ENCODE measurements at places on chromosomes 1 and 21.
A peak's percentile ranks its signal among the peaks of the same experiment; 100 is the strongest.

- DNase-seq: no peak
Measured at GRCh38 chr1:203492748-203493130, 1.2 kb upstream of the OPTC start.

DNA sequence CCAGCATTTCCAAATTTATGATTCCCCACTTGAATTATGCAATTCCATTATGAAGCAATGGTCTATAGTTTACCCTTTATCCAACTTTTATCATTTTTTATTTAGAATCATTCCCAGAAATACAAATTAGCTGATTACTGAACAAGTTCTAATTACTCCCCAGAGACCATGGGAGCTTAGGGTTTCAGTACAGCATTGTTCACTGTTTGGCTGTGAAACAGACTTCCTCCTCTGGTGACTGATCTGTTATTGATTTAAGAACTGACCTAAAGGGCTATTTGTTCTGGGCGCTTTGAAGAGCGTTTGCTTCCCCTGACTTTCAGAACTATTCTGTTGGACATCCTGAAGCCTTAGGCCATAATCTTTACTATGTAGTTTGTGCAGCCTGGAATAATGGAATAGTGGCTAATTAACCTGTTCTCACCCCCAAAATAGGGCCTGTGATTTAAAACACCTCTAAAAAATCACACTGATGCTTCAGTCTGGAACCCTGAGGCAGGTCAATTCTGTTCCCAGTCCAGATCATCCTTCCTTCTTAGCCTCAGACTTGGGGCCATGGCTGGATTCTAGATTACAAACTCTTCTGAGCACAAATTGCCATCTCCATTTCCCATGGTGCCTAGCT, 58.7 kb downstream of the ALG14 start:
- no peak for DNase-seq

- no peak for DNase-seq
Measured at GRCh38 chr1:206655471-206655882, 20.1 kb downstream of the DYRK3 start.

DNA sequence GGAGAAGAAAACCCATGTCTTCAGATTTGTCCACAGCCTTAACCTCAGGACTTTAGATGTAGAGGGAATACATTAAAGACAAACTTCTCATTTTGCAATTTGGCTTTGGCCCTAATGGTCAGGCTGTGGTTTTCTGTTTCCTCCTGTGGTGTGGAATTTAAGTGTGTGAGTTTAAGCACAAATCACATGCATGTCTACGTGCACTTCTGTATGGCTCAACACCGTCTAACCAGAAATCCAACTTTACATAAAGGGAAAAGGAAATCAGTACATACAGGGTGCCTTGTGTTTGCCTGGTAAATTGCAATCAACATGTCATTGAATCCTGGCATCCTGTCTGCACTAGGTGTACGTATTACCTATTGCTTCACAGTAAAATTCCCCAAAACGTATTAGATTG, 1.2 kb upstream of the ZNF124 start:
- no peak for DNase-seq

DNA sequence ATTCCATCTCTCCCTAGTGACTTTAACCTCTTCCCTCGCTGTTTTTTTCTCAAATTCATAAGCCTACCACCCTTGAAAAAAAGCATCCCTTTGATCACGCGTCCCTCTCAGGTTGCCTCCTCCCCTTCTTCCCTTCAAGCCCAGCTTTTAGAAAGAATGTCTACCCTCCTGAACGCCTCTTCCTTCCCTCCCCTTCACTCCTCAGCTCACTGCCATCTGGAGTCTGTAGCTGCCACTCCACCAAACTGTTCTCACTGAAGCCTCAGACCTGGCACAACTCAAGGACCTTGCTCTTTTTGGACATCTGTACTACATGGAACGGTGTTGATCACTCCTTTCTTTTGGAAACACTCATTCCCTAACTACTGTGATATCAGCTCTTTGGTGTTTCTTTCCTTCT, 80.6 kb downstream of the SLC25A24 start:
- DNase-seq: no peak

DNA sequence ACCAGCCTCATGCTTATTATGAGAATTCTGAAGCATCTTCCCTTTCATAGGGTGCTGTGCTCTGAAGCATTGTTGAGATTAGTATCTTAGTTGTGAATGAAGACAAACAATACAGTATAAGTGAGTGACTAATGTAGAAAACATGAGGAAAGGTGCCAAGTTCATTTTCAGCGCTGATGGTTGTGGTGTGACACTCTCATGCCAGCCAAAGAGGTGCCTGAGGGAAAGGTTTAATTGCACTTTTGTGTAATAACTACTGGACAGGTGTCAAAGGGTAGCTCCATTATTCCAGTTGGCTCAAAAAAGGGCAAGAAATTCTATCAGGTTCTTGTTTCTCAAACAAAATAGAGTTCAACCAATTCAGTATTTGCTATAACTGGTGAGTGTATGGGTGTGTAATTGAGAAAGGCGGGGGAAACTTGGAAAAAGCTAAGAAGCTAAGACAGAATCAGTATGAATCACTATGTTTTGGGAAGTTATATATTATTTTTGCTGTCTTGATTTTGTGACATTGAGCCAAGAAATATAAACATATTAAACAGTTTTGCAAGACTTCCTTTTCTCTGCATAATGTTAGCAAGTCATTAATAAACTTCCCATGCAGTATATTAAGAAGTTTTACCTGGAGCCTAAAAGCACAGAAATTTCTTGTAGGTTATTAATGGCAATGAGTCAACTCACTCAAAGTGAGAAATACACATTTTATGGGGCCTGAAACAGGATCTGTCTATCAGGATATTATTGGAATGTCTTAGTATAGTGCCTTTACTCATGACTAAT, 31.8 kb downstream of the KCNK2 start:
- DNase-seq: no peak

GRCh38 chr1:219565921-219566320, 47.0 kb downstream of the ZC3H11B start:
- no peak for DNase-seq

GRCh38 chr1:15420853-15421465, 11.3 kb downstream of the EFHD2 start:
- peak; percentile 59 for DNase-seq

DNA sequence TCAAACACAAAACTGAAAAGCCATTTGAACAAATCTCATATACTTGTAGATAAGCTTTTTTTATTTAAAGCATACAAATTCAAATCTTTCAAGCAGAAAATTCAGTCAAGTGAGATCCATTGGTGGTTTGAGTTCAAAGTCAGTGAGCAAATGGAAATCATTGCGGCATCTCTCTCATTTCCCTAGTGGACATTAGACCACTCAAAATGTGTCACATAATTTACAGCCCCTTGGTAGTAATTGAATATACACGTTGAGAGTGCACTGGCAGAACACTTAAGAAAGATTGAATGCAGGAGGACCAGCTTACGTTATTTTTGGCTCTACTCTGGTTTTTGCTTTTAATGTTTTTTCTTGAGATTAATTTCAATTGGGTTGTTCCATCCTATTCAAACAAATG, 633.7 kb downstream of the USP25 start:
- no peak for DNase-seq

- no peak for DNase-seq
Measured at GRCh38 chr1:76254104-76255030, 179.8 kb downstream of the ST6GALNAC3 start.

DNA sequence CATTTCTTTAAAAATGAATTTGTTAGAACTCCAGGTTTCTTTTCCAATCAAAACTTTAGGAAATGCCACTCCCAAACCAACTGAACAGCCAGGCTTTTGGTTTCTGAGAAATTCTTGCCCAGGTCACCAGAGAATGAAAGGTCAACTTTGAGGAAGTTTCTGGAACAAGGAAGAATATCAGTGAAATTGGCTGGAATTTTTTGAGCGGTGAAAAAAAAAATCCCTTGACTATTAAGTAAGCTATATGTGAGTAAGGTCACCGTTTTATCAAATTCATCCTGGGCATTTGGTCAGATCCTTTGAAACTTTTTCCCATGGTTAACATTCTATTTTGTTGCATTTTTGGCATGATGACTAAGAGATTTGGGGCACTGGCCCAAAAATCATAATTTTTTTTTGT, 469.3 kb downstream of the LTN1 start:
- DNase-seq: no peak
